ENCODE measurements at places on chromosomes 5 and 9. TPM values are rescaled to one million over a fixed set of nuclear protein-coding genes. Genes with fewer than 3 reads are reported as not detected.

DNA sequence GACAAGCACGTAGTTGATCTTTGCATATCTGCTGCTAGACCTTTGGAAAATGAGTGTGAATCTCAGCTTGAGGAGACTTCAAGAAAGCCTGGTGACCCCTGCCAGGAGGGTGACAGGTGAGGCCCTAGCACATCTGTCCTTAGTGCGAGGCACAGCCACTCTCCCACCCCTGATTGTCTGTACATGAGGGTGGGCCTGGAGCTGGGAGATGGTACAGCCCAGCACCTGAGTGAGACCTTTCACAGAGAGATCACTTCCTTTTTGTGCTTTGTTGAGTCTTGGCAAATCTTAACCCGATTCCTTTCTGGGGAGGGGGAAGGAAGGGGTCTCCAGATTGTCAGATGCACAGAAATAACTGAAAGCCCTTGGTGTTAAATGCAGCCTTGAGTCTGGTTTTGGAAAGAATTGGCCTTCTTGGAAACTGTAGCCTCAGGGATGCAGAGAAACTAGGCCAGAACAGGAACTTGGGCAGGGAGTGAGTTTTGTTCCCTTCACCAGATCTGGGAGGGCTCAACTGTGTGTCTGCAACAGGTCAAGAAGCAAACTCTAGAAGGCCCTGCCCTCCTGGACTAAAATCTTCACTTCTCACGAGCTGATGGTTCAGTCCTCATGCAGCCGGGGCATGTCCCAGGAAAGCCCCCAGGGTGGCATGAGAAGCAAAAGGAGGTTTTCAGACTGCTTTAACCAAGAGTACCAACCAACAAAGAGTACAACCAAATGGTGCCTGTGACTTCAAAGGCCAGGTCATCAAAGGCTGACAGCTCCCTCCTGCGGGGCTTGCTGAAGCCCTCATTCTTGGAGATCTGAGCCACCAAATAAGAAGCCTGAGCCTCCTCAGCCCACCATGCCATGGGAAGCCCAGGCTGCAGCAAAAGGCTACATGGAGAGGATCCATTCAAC lies 20.8 kb upstream of the SEMA4D start:
- H3K27me3 ChIP-seq, result no peaks in the 10 kb centered on the region
- peak overlapping the region; percentile 35 for H3K27ac ChIP-seq
- peaks cover 62% of the 10 kb centered on the region for H3K4me1 ChIP-seq
- H3K4me3 ChIP-seq, result peak overlapping the region; percentile 21

DNA sequence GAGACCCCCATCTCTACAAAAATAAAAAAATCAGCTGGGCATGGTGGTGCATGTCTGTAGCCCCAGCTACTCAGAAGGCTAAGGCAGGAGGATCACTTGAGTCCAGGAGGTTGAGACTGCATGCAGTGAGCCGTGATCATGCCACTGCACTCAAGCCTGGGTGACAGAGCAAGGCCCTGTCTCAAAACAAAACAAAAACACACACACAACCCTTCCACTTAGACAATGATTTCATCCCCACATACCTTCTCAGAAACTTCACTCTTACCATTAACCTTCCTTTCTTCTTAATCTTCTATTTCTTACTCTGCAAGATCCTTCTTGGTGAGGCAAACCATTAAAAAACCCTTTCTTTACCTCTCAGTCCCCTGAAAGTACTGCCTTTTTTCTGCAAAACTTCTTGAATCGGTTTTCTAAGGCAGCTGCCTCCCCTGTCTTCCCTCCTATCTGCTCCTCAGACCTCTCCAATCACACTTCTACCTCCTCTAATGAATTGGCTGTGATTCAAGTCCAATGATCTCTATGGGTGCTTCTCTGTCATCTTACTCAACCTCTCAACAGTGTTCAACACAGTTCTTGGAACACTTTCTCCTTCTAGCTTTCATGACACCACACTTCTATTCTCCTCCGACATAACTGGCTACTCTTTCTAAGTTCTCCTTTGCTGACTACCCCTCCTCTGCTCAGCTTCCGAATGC lies 47.3 kb downstream of the PFDN1 start:
- no peaks in the 10 kb centered on the region for H3K27me3 ChIP-seq
- H3K4me1 ChIP-seq, result peaks cover 22% of the 10 kb centered on the region
- H3K36me3 ChIP-seq, result peaks cover 10% of the 10 kb centered on the region
- no peak overlapping the region for H3K4me3 ChIP-seq

GRCh38 chr5:155952486-155953089 lies 374.4 kb upstream of the SGCD start:
- H3K27ac ChIP-seq, result no peak overlapping the region
- H3K27me3 ChIP-seq, result no peaks in the 10 kb centered on the region
- DNase-seq, result no peak
- H3K4me1 ChIP-seq, result no peaks in the 10 kb centered on the region

GRCh38 chr5:127353327-127353726 lies 62.7 kb downstream of the MEGF10 start:
- no peak for DNase-seq
- peaks cover 2% of the 10 kb centered on the region for H3K27me3 ChIP-seq
- H3K4me3 ChIP-seq, result no peak overlapping the region
- no peaks in the 10 kb centered on the region for H3K4me1 ChIP-seq
- H3K27ac ChIP-seq, result no peak overlapping the region

DNA sequence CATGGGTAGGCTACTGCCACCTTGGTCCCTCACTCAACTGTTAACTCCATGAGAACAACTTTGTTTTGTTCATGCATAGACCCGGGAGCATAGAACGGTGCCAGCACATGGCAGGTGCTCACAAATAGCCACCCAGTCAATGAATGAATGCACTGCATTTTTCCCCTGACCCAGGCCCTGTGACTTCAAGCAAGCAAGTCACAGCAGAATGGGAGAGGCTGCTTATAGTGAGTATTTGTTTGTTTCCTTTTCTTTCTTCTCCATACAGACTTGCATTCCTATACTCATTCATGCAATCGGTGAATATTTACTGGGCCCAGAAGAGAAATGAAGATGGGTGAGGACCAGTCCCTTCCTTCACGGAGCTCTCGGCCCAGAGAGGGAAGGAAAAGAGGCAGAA lies 62.0 kb downstream of the SHB start:
- DNase-seq, result no peak
- H3K27me3 ChIP-seq, result no peaks in the 10 kb centered on the region
- no peak overlapping the region for H3K4me3 ChIP-seq

GRCh38 chr9:26462213-26462612 lies 430.4 kb downstream of the CAAP1 start:
- no peaks in the 10 kb centered on the region for H3K27me3 ChIP-seq
- no peak for DNase-seq
- H3K4me1 ChIP-seq, result no peaks in the 10 kb centered on the region
- H3K36me3 ChIP-seq, result no peaks in the 10 kb centered on the region
- H3K4me3 ChIP-seq, result no peak overlapping the region

DNA sequence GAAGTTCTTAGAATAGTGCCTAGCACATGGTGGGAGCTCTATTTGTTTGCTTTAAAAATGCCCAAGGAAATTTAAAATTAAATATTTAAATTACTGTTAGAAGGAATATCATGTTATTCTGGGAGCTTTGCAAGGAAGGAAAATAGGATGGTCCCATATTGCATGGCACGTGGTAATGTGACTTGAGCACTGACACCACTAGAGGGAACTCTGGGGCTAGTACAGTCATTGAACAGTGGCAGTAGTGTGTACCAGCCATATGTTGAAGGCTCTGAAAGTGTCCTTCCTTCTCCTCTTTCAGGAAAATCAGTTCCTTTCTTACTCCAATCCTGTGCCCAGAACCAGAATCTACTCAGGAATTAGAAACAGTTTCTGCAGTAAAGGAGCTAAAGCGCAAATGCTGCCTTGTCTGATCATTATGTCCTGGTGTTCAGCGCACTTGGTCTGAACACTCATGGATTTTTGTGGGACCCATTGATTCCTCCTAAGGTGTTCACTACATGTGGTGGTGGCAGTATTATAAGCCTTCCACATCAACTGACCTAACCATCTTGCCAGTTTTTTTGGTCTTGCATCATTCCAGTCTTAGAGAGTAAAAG lies 54.1 kb downstream of the GDA start:
- DNase-seq, result no peak
- no peak overlapping the region for H3K4me3 ChIP-seq
- H3K27ac ChIP-seq, result no peak overlapping the region
- H3K4me1 ChIP-seq, result no peaks in the 10 kb centered on the region

DNA sequence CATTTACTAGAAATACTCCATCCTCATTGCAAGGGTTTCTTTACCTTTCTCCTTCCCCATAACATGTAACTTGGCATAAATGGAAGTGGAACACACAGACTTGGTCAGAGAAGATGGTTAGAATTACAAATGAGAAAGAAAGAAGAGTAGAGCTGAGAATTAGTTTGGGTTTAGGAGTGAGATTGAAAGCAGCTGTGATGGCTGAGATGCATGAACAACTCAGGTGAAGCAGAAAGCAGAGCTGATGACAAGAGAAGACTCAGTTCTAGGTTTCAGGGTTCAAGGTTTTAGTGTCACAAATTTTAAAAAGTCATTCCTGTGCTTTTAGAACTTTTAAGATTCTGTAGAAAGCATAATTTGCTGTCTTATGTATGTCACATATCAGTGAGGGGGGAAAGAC lies 54.0 kb downstream of the TMEM161B start:
- no peaks in the 10 kb centered on the region for H3K27me3 ChIP-seq
- no peak overlapping the region for H3K27ac ChIP-seq
- H3K36me3 ChIP-seq, result peaks cover 48% of the 10 kb centered on the region
- no peak overlapping the region for H3K4me3 ChIP-seq
- no peaks in the 10 kb centered on the region for H3K4me1 ChIP-seq

GRCh38 chr9:78879324-78880100 lies 582.6 kb downstream of the PSAT1 start:
- no peaks in the 10 kb centered on the region for H3K4me1 ChIP-seq
- no peak overlapping the region for H3K27ac ChIP-seq
- H3K27me3 ChIP-seq, result no peaks in the 10 kb centered on the region
- no peak overlapping the region for H3K4me3 ChIP-seq
- no peaks in the 10 kb centered on the region for H3K36me3 ChIP-seq

- no peak overlapping the region for H3K27ac ChIP-seq
- DNase-seq, result no peak
Measured at GRCh38 chr5:116380621-116381020, 194.0 kb downstream of the SEMA6A start.

GRCh38 chr5:134101686-134102439 lies 12.6 kb upstream of the TCF7 start:
- DNase-seq, result peak; percentile 70
- peaks cover 78% of the 10 kb centered on the region for H3K4me1 ChIP-seq
- H3K27me3 ChIP-seq, result no peaks in the 10 kb centered on the region
- peak overlapping the region; percentile 49 for H3K27ac ChIP-seq

DNA sequence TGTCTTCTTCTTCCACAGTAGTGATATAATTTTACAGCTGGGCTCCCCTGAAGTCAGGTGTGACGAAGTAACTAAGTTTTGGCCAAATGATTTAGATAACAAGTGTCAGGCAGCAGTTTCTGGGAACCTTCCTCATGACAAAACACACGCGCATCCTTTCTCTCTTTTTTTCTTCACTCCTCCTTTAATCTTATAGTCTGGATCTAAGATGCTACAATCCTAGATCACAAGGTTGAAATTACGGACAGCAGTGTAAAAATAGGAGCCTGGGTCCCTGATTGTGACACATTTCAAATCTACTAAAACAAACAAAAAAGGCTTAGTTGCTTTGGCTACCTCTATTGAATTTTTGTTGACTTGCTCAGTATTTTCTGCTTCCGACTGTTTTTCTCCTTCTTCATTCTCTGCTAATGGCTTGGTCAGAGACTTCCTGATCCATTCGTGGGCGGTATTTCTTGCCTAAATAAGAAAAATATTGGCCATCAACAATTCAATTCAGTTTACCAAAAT lies 36.1 kb downstream of the FAM114A2 start:
- peaks cover 36% of the 10 kb centered on the region for H3K36me3 ChIP-seq
- no peak overlapping the region for H3K4me3 ChIP-seq
- H3K4me1 ChIP-seq, result no peaks in the 10 kb centered on the region
- DNase-seq, result no peak
- H3K27me3 ChIP-seq, result no peaks in the 10 kb centered on the region

DNA sequence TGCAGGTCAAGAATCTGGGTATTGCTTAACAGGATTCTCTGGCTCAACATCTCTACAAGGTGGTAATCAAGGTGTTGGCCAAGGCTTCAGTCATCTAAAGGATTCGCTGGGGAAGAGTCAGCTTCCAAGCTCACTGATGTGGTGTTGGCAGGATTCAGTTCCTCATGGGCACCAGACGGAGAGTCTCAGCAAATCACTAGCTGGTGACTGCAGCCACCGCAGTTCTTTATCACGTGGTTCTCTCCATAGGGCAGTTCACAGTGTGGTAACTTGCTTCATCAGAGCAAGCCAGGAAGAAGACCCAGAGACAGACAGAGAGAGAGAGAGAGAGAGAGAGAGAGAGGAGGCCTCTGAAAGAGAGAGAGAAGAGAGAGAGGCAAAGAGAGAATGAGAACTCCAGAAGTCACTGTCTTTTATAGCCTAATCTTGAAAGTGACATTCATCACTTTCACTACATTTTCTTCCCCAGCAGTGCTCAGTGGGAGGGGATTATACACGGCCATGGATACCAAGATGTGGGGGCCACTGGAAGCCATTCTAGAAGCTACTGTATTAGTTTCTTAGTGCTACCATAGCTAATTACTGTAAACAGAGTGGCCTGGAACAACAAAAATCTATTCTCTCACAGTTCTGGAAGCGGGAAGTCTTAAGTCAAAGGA lies 109.2 kb upstream of the SMIM23 start:
- H3K27ac ChIP-seq, result no peak overlapping the region
- no peaks in the 10 kb centered on the region for H3K36me3 ChIP-seq
- no peak for DNase-seq
- no peak overlapping the region for H3K4me3 ChIP-seq
- no peaks in the 10 kb centered on the region for H3K4me1 ChIP-seq
- H3K27me3 ChIP-seq, result no peaks in the 10 kb centered on the region

DNA sequence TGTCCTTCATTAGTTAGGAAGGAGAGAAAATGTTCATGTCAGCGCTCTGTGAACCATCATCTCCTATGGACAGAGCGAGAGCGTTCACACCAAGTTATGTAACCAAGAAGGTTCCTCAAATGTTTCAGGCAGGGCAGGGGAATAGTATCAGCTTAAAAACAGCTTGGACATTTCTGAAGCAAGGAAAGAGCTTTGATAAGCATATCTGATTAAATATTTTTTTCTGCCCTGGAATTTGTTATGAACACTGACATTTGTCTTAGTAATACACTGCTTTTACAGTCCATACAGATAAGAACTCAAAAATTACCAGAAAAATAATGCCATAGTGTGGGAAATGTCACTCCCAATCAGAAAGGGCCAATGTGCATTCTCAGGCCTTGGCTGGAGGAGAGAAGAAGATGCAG lies 66.3 kb upstream of the LIFR start:
- no peak for DNase-seq
- no peaks in the 10 kb centered on the region for H3K36me3 ChIP-seq
- H3K4me3 ChIP-seq, result no peak overlapping the region

GRCh38 chr9:88932766-88933165 lies 58.5 kb upstream of the S1PR3 start:
- no peak overlapping the region for H3K4me3 ChIP-seq
- peaks cover 16% of the 10 kb centered on the region for H3K27me3 ChIP-seq
- H3K36me3 ChIP-seq, result no peaks in the 10 kb centered on the region
- no peak overlapping the region for H3K27ac ChIP-seq
- H3K4me1 ChIP-seq, result no peaks in the 10 kb centered on the region
- no peak for DNase-seq

Gene DEPDC1B
- total RNA-seq, result 2.0 TPM

Gene FOCAD
- total RNA-seq, result 19.6 TPM

Gene IL7R
- total RNA-seq, result 394 TPM

Gene PCDHB3
- not detected for total RNA-seq

Gene TCF7
- 234 TPM for total RNA-seq

Gene MCTP1
- 2.9 TPM for total RNA-seq

Gene SARDH
- 15.6 TPM for total RNA-seq

Measured in CD4-positive, CD25-positive, alpha-beta regulatory T cell (primary cell).